ENCODE measurements at places on chromosomes 2 and 18.

GRCh38 chr2:150126143-150126740, 361.2 kb downstream of the RND3 start:
- no peak for DNase-seq

DNA sequence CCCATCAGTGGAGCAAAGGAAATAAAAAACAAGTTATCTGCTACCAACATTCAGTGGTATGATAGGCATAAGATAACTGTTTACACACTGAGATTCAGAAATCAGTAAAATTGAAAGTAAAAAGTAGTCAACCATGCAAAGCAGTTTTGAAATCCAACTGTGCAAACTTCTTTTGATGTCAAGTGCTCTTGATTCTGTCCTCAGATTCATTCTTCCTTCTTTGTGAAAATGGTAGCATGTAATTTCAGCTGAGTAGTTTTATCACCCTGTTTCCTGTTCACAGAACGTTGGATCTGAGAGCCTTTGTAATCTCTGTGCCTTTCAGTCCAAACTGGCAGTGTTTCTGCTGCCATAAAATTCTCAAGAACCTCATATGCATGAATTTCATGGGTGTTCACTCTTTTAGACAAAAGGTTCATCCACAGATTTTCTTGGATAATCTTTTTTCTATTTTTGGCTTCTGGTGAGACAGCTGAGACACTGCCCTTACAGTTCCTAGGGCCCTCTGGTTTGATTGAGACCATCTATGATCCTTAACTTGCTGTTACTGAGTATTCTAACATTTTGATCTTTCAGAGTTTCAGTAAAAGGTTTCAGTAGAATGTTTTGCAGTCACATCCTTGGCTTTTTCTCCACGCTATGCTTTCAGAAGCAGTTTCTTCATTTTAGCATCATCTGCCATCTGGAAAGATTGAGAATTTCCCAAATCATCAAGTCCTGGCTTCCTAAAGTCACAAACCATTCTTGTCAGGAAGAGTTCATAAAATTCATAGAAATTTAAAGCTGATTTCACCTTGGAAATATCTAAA, 272.3 kb upstream of the EPHA4 start:
- DNase-seq: no peak

DNA sequence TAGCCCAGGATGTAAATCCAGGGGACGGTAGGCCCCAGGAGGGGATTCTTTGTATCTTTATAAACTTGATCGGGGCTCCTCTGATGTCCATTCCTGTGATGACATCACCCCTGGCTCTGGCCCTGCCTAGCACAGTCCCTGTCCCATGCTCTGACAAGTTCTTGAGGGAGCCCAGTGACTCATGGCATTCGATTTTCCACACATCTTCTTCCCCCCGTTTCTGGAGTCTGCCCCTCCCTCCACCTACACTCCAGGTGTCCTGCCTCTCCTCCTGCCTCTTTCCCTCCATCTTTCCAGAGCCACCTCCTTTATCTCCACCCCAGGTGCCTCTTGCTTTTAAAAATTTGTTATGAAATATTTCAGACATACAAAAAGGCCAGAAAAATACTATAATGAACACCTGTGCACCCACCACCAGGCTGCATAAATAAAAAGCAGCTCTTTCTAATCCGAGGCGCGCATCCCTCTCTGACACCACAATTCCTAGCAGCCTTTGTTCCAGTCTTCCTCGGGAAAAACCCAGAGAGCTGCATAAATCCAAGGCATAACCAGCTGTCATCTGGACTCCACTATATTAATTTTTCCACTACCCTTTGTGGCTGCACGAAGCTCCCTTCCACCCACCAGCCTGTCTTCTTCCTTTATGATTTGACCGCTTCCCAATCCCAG, 207.7 kb downstream of the ZBTB7C start:
- no peak for DNase-seq

- no peak for DNase-seq
Observed at GRCh38 chr18:36392979-36393287, 95.4 kb downstream of the FHOD3 start.

- DNase-seq: no peak
Observed at GRCh38 chr2:160294339-160294803, 94.3 kb upstream of the ITGB6 start.

GRCh38 chr2:102012061-102012614, 20.4 kb downstream of the IL1R2 start:
- no peak for DNase-seq

GRCh38 chr2:24492421-24493279, 1.6 kb downstream of the NCOA1 start:
- no peak for DNase-seq

DNA sequence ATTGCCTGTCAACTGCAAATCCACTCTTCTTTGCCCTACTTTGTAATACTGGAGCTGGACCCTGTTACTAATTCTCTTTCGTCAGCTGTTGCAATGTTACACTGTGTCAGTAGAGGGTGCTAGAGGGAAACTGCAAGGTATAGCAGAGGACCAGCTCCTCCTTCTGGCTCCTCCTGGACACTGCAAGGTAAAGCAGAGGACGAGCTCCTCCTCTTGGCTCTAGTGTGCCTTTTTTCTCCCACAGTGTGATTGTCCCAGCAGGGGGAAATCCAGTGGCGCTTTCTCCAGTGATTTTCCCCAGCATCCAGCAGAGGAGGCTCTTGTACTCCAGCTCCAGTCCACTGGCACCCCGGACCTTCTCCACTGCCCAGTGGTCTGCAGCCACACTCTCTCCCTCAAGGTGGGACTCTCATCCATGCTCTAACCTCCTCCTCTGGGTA, 95.6 kb downstream of the CAPN13 start:
- DNase-seq: peak; percentile 76

DNA sequence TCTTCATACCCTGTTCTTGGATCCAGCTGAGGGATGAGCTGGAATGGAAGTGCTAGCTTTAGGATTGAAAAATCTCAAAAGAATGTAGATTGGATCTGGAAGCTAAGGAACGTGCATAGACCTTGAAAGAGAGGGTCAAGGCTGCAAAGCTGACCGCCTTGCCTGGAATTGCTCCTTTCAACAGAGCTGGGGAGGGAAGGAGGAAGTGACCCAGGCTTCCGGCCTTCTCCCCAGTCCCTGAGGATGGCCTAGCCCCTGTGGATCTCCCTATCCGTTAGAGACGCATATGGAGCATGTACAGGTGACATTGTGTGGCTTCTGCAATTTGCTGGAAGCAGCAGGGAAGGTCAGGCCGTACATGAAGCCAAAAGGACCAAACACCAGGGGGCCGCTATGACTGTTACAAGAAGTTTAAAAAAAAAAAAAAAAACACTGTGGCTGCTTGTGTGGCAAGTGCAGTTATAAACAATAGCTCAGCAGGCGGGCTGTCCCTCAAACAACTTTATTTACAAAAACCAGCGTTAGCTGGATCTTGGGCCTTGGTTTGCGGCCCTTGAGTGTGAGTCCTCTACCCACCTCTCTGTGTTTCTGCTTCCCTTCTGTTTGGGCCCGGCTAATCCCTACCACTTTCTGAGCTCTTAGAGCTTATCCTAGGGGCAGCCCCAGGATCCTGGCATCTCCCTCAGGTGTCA, 227.6 kb downstream of the SEPTIN10 start:
- DNase-seq: no peak

DNA sequence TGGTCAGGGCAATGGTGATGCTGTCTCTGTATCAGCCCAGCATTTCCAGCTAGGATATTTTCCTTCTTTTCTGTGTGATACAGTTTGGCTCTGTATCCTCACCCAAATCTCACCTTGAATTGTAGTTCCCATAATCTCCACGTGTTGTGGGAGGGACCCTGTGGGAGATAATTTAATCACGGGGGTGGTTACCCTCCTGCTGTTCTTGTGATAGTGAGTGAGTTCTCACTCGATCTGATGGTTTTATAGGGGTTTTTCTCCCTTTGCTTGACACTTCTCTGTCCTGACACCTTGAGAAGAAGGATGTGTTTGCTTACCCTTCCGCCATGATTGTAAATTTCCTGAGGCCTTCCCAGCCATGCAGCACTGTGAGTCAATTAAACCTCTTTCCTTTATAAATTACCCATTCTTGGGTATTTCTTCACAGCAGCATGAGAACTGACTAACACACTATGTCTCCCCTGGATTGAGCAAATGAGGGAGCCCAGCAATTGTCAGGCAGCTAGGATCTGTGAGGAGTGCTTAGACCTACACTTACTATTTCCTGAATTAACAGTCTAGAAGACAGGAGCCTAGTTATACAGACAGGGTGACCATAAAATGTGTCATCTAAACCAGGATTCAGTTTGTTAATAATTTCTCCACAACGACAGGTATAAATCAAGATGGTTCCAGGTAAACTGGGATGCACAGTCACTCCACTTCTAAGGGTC, 6.0 kb downstream of the SCN2A start:
- no peak for DNase-seq

DNA sequence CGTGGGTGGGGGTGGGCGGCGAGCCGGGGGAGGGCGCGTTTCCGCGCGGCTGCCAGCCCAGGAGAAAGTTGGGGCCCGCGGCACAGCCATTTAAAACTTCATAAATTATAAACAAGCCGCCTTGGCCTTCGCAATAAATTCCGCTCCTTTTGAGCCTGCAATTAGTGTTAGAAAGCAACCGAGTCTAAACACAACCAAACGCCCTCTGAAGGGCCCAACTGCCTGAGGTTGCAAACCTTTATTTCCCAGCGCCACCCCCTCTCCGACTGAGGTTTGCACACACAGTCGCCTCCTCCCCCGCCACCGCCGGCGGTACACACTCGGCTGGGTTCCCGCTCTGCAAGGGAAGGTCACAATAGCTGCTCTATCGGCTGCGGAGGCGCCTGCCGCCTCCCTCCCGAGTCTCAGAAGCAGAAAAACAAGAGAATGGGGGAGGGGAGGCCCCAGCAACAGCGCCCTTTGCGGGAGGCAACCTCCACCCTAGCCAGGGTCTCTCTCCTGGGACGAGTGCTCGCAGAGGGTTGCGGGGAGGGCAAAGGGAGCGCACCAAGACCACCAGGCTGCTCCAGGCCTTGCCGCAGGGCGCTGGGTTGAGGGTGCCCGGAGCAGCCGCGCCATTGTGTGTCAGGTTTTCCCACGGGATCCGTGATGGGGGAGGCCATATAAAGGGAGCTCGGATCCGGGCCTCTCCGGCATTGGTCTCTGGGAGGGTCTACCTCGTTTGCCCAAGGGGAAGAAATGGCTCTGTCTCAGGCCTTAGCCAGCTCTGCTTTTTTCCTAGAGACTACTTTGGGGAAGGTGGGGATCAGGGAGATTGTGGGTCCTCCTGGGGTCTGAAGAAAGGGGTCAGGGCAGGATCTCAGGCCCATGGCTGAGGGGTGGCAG, 13.4 kb upstream of the HOXD1 start:
- DNase-seq: no peak

- no peak for DNase-seq
Observed at GRCh38 chr18:519019-519879, 18.7 kb upstream of the COLEC12 start.

Measured in stimulated activated CD4-positive, alpha-beta T cell treated with anti-CD3 and anti-CD28 coated beads, Interleukin-12 subunit alpha, Interleukin-12 subunit beta, amount 100 ng/mL, for 48 hours (primary cell).